ENCODE measurements at places on chromosomes 12 and 14.

GRCh38 chr12:3944620-3945019 is 71.4 kb upstream of the PARP11 start:
- DNase-seq = no peak

DNA sequence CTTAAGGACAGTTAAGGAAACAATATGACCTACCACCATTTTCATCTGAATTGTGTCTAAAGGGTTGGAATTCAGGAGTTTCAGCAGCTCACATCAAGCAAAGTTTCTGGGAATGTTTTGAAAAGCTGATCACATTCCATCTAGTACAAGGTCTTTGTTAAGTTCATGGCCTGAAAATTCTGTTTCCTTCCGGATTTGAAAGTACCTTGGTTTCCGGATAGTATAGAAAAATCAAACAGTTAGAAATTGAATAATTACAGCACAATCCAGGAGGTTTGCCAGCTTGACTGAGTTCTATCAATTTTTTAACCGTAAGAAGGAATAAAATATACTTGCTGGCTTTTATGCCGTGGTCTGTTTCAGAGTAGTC is 136.5 kb downstream of the HMGA2 start:
- DNase-seq = no peak

- DNase-seq = peak; percentile 53
These were observed 169.0 kb upstream of the EEA1 start for GRCh38 chr12:93098077-93098476.

DNA sequence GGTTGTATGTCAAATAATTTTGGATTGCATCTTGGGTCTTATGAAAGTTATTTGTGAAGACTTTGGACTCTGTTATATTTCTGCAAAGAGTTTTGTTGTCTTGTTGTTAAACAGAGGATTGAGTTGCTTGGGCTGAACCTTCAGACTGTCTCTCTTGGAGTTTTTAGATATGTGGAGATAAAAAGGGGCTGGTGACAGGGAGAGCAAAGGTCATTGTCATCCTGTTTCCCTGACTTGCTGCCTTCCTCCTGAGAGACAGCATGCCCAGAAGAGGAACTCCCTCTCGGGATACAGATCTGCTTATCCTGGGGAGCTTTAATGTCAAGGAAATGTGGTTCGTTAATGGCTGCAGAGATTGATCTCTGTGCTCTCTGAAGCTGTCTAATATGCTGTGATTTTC is 47.6 kb upstream of the RFLNA start:
- no peak for DNase-seq

DNA sequence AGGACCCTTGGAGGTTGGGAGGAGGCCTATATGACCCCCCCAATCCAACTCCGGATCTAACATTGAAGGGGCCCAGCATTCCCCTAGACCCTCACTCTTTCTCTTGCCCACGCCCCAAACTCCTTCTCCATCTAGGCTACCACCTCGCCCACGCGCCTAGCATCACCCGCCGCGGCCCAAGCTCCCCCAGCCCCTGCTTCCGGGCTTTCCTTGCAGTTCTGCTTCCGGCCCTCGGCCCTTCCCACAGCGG is 445 bp downstream of the CERS5 start:
- no peak for DNase-seq

DNA sequence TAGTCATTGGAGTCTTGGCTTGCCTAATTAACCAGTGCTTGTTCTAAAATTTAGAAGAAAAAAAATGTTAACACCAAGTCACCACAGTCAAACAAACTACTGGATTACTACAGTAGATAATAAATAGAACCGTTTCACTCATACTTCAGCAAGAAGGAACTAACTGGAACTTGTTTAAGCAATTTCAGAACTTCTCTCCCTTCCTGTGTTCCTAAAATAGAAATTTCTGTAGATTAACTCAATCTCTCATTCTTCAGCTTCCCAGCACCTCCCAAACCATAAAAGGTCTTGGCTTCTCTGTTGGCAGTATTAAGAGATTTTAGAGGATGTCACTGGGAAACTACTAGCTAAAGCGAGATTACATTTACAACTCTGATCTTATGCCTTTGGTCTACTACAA is 18.6 kb downstream of the GNS start:
- no peak for DNase-seq

DNA sequence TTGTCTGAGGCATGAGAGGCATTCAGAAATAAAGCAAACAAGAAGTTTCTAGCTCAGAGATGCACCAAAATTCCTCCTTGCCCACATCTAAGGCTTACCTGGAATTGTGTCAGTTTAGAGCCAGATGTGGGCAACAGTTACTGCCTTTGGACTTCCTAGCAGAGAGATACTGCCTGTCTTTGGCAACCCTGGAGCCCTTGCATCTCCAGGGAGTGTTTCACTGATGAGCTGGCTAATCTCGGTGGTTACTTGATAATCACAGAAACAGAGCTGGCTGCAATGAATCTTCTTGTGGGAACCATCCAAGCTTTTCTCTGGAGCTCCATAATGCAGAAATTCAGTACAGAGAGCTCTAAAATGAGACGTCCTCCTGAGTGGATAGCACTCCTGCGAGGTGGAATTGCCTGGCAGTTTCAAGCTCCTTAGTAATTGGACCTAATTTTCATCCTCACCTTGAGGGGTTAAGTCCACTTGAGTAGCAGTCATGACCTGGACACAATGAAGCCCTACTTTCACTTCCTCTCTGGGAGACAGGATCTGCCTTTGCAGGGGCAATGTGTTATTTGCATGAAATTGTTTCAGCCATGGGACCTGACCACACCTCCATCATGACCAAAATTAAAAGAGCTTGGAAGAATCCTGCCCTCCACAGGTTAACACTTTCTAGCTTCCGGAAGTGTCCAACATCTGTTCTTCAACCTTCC is 108.8 kb upstream of the ARHGAP5 start:
- no peak for DNase-seq

- DNase-seq = no peak
These were observed 55.5 kb downstream of the DYRK2 start for GRCh38 chr12:67704071-67704470.

DNA sequence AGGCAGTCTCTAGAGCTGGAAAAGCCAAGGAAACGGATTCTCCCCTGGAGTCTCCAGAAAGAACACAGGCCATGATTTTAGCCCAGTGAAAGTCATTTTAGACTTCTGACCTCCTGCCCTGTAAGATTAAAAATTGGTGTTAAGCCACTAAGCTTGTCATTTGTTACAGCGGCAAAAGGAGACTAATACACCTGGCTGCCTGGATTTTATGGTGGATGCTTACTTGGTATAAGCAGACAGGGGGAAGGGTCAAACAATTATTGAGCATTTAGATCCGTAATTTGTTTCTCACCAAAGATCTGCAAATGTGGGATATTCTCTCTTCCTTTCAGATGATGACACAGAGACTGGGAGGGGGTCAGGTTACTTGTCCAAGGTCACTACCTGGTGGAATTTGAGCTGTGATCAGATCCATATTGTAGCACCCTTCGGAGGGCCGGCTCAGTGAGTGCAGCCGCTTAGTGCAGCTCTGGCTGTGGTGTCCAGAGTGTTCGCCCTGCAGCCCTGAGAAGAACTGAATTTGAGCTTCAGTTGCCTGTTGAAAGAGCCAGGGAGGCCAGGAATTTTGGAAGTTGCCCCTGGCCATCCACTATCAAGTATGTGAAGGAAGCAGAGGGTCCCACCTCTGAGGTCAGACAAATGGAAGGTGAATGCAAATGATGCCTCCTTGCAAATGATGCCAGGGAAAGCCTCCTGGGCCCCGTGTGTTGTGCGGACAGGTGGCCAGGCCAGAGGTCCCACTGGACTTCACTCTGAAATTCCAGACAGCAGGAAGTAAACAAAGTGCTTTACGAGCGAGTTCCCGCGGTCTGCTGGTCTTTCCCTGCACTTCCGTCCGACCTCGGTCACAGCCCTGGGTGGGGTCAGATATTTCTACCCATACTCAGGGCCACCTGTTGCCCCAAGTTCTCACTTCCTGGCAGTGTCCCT is 15.1 kb downstream of the GLRX5 start:
- peak; percentile 74 for DNase-seq

DNA sequence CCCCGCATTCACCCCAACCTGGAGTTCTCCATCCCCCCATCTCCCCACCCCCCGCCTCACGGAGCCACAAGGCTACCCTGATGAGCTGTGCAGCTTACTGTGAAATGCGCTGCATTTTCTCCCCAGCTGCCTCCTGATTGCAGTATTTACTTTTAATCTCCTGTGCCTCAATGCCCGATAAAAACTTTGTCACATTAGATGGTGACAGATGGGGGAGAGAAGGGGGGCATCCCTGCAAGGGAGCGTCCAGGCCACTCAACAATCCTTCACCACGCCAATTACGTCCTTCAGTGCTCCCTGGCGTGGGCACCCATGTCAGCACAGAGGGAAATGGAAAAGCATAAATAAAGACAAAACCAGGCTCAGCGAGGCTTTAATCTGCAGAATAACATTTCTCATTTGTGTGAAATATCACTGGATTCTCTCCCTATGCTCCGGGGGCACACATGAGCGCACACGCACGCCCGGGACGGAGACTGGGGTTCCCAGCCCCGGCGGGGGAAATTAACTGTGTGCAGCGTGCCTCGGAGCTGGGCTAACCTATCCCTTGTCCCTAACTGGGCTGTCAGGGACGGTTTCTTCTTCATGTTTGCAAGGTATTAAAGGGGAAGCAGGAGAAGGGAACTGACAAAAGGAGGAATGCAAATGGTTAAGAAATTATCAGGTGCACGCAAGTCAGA is 186.7 kb upstream of the VASH1 start:
- no peak for DNase-seq

DNA sequence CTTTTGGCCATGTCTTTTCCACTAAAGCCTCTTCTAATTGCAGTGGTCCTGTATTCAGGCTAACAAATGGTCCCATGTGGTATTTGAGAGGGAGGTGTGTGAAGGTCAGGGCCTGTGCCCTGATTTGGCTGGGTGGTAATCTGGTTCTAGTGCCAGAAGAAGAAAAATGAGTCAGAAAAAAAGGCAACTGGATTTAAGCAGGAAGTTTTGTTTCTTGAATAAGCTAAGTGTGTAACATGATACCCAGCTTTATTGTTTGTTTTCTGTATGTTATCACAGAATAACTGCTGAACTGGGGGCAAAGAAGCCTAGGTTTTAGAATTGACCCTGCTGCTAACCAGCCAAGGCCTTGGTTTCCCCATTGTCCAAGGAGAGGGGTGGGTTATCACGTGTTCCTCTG is 134.0 kb downstream of the ANO6 start:
- DNase-seq = no peak

GRCh38 chr14:45136399-45136798 is 669 bp downstream of the FANCM start:
- no peak for DNase-seq

- no peak for DNase-seq
These were observed 93.3 kb downstream of the DAAM1 start for GRCh38 chr14:59281609-59282377.

GRCh38 chr14:79287976-79288375 is 923.3 kb downstream of the DIO2 start:
- no peak for DNase-seq

GRCh38 chr12:96223411-96224218 is 29.4 kb downstream of the ELK3 start:
- no peak for DNase-seq

GRCh38 chr12:15227004-15227679 is 5.9 kb upstream of the RERG start:
- peak; percentile 23 for DNase-seq

- no peak for DNase-seq
These were observed 105.6 kb downstream of the PCNX1 start for GRCh38 chr14:71012888-71013287.

GRCh38 chr12:70309348-70309747 is 56.7 kb upstream of the KCNMB4 start:
- no peak for DNase-seq

- DNase-seq = peak; percentile 66
These were observed 107.0 kb downstream of the PTCSC3 start for GRCh38 chr14:36069535-36069900.

- no peak for DNase-seq
These were observed 5.0 kb downstream of the HNRNPC start for GRCh38 chr14:21264025-21264801.

GRCh38 chr12:53190108-53190729 is 9.5 kb upstream of the CSAD start:
- DNase-seq = no peak

DNA sequence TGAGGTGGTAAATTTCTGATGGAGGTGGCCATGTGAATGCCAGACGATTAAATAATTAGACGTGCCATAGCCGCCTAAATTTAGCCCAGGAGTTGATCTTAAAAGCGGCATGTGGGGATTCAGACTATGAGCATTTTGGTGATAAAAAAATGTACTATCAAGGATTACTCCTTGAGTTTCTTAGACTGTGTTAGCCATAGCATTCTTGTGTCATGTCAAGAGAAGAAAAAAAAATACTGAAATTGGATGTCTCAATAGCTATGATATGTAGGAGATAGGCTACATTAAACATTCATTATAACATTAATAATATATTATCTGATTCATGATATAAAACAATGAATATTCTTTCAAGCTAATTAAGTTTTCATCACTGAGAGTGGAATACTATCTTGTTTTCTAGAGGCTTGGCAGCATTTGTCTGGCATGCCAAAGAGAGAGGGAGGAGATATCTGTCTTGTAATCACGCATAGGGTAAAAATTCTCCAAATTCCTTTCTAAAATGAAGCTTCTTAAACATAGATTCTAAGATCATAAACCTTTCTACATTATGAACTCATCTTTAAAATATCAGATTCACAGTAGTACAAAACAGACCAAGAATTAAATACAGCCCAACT is 727.0 kb downstream of the C12orf50 start:
- DNase-seq = no peak

GRCh38 chr14:76643887-76644286 is 117.4 kb upstream of the VASH1 start:
- DNase-seq = no peak
